ENCODE measurements at places on chromosomes 12 and 14.

- DNase-seq, result peak; percentile 61
Measured at GRCh38 chr12:18320036-18320617, 58.8 kb downstream of the PIK3C2G start.

GRCh38 chr14:104573930-104574329, 5.6 kb upstream of the C14orf180 start:
- no peak for DNase-seq

- DNase-seq, result no peak
Measured at GRCh38 chr12:108325018-108325358, 14.1 kb downstream of the CMKLR1 start.

DNA sequence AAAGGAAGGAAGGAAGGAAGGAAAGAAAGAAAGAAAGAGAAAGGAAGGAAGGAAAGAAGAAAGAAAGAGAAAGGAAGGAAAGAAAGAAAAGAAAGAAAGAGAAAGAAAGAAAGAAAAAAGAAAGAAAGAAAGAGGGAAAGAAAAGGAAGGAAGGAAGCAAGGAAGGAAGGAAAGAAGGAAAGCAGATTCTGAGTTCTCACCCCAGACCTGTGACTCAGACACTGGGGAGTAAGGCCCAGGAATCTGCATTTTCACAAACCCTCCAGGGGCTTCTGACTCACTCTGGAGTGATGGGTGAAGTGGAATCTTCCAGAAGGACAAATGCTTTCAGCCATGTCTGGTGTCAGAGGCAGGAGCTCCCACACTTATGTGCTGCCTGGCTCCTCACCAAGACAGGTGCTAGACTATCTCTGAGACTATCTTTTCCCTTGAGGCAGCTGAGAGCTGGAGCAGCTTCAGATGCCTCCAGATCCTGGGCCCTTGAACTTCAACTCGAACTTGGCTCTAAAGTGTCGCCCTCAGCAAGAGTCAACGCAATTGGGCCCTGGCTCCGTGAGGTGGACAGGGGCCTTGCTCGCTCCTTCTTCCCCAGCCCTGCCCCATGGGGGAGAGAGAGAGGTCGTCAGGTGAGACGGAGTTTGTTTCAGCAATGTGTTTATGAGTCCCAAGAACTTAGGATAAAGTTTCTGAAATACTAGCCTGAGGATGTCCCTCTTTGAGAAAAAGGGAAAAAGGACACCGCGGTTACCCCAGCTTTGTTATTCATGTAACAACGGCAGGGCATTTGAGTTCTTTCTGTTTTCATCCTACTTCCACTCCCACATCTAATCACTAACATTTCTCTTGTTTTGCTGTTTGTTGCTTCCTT, 19.8 kb upstream of the SCARB1 start:
- DNase-seq, result no peak

GRCh38 chr14:61560323-61560722, 135.0 kb upstream of the HIF1A start:
- no peak for DNase-seq

- DNase-seq, result no peak
Measured at GRCh38 chr12:128554546-128555304, 269.0 kb downstream of the SLC15A4 start.

DNA sequence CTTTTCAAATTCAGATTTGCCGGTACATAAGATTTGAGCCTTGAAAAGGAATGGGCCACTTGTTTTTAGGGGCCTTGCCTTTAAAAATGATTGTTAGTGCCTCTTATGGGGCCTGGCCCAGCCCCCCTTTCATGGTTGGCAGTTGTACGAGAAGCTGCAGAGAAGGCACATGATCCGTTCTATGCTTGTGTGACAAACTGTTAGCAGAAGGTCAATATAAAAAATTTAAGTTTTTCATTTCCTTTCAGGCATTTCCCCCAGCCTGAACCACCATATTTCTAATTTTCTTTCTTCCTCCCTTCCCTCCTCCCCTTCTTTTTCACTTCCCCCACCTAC, 119.1 kb downstream of the PLXNC1 start:
- DNase-seq, result no peak

DNA sequence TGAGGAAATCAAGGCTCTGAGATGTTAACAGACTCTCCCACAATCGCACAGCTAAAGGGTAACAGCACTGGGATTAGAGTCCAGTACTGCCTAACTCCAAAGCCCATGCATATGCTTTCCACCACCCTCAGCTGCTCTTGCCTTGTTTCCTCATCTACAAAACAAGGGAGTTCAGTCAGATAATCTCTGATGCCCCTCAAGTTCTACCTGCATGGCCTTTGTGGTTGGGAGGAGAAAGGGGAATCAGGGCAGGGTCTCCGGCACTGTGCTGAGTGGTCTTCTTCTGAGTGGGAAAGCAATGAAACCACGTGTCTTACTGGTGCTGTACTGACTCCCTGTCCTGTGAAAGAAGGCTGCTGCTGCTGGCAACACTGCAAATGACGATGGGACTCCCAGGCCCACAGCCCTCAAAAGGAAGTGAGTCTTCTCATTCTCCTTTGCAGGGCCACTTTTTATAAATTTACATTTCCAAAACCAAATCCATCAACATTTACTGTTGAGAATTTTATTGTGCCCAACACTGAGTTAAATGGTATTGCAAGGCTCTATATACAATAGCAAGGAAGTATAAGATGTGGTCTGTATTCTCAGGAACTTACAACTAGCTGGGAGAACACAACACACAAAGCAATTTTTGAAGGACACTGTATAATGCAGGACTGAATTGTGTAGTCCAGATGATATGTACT, 19.7 kb upstream of the DUSP16 start:
- no peak for DNase-seq

DNA sequence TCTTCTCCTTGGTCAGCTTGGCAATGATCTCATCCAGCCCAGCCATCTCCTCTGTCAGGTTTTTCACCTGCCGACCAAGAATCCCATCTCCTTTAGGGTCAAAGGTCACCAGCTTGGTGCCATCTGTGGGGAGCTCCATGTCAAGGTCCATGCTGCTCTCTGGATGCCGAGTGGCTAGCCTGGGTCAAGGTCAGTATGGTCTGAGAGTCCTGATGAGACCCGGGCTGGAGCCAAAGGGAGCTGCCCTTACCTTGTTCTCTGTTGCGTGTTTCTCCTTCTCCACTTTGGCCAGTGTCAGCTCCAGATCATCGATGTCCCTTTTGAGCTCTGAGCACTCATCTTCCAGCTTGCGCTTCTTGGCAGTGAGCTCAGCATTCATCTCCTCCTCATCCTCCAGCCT, 11.8 kb downstream of the MYH7 start:
- DNase-seq, result no peak

GRCh38 chr12:124631681-124632256, 64.4 kb upstream of the NCOR2 start:
- DNase-seq, result no peak

GRCh38 chr14:90649557-90650135, 166.6 kb downstream of the TTC7B start:
- DNase-seq, result no peak

GRCh38 chr12:55039395-55040354, 19.9 kb downstream of the NEUROD4 start:
- DNase-seq, result peak; percentile 37

- DNase-seq, result no peak
Measured at GRCh38 chr14:102870994-102871831, 51.2 kb upstream of the AMN start.

- no peak for DNase-seq
Measured at GRCh38 chr12:5808981-5809380, 136.1 kb downstream of the ANO2 start.

GRCh38 chr14:23326491-23327332, 5.5 kb downstream of the PABPN1 start:
- DNase-seq, result no peak

GRCh38 chr12:94602024-94602423, 48.3 kb downstream of the TMCC3 start:
- DNase-seq, result no peak

DNA sequence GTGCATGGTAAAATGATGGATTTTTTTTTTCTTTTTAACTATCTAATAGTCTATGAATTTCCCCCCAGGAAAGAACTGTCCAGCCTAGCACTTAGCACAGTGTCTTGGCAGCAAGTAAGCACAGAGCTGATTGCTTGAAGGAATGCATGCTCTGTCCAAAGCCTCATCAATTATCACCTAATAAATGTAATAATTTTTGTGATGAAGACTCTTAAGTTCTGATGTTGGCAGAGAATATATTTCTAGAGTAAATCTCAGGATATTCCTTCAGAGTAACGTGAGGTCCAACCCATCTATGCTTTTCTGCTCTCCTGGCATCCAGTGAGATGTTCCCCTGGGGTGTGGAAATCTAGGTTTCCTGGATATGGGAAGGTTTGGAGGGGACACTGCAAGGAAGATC, 152.4 kb downstream of the TMX1 start:
- DNase-seq, result no peak

DNA sequence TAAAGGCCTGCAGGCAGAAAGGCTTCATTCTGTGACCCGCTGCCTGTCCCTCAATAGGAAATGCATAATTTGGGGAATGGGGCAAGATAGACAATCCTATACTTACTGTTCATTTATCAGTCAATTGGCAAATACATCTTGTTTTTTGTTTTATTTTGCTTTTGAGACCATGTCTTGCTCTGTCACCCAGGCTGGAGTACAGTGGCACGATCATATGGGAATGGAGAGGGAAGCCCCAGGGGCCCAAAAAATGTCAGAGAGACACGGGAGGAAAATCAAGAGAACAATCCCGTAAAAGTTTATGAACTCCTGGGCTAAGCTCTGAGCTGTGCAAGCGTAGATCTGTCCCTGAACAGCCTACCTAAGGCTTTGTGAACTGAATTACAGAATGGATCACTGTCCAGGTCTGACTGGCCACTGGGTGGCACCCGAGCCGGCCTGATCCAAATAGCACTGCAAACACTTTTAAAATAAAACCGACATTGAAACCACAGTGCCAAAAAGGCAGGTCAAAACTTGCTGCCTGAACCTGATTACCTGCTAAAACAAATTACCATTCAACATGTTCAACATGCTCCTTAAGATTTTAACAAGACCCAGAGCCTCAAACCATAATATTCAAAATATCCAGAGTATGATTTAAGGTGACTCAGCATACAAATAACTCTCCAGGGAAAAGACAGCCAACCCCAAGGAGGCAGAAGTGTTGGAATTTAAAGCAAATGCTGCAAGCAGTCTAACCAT, 11.8 kb downstream of the COPS7A start:
- no peak for DNase-seq

DNA sequence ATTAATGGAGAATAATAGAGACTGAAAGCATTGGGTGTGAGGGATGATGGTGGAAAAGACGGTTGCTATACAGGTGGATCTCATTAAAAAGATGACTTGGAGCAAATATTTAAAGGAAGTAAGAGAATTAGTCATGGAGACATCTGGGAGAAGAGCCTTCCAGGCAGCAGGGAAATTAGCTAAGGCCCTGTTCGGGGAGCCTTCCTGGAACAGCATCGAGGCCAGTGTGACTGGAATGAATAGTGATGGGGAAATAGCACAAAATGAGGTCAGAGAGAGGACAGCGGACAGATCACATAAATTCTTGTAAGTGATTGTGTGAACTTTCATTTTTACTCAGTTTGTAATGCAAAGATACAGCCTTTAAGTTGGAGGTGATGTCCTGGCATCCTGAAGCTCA, 842.3 kb downstream of the SLC6A15 start:
- no peak for DNase-seq

- DNase-seq, result no peak
Measured at GRCh38 chr14:37669242-37669641, 73.8 kb downstream of the TTC6 start.

- DNase-seq, result no peak
Measured at GRCh38 chr14:21066882-21067502, 3.1 kb upstream of the ARHGEF40 start.

GRCh38 chr14:58171090-58171489, 19.1 kb upstream of the ARMH4 start:
- DNase-seq, result peak; percentile 24

GRCh38 chr14:104569435-104569834, 10.1 kb upstream of the C14orf180 start:
- no peak for DNase-seq

- peak; percentile 36 for DNase-seq
Measured at GRCh38 chr12:118120579-118121363, 15.2 kb upstream of the PEBP1 start.

GRCh38 chr14:64293976-64294671, at the start of gene ESR2:
Gene ESR2 (minus strand): TSS chr14:64294371. CDS start chr14:64282985, 11,386 bp downstream.
- peak; percentile 48 for DNase-seq

DNA sequence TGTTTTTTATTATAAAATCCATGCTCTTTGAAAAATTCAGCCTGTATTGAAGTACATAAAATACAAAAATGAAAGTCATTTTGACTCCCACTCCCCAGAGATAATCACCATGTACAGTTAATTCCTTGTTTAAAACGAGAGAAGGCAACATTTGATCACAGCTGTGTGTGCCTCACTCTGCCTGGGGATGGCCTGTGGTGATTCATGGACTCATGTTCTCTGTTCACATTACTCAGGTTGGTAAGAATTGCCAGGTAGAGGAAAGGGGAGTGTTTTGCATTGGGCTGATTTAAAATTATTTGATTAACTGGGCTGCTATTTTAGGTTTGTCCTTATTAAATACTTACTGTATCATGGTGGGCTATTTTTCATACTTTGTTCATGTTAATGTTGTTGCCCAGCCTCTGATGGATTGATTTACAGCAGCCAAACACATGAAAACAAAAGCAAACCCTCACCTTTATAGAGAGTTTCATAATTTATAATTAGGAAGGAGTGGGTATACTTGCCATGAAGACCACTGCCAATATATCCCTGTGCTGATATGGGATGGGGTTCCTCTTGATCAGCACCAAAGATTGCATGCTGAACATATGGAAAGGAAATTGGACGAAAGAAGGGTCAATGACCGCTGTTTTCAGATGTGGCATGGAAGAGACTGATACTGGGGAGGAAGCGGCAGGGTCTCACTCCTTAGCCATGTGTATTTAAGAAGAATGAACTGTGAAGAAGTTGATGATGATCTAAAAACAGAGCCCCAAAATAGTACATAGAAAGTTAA, 3.0 kb downstream of the ZBTB1 start:
- DNase-seq, result no peak

GRCh38 chr12:9253464-9253863, 45.3 kb upstream of the PZP start:
- DNase-seq, result no peak

DNA sequence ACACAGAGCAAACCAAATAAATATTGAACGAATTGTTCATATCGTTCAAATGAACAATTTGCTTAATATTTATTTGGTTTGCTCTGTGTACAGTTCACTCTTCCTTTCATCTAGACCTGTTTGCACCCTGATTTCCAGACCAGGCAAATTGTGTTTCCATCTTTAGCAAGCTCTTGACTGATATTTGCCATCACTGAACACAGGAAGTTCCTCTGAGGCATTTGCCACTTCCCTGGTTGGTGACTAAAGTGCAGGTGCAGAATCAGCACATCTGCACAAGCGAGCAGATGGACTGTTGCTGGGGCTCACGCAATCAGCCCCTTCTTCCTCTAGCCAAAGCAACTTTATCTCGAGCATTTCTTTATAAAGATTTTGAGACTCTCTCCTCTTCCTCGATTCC, 112.9 kb downstream of the DAAM1 start:
- no peak for DNase-seq

GRCh38 chr14:64658201-64658600, 46.0 kb upstream of the PLEKHG3 start:
- DNase-seq, result no peak

GRCh38 chr12:39581592-39581991, 38.0 kb downstream of the ABCD2 start:
- DNase-seq, result no peak
